ENCODE measurements at places on chromosomes 7 and 10. TPM values are rescaled to one million over a fixed set of nuclear protein-coding genes. Genes with fewer than 3 reads are reported as not detected.

The LAMTOR4 gene
- 78.1 TPM for total RNA-seq

The RET gene
- 0.58 TPM for total RNA-seq

The ADCK2 gene
- 26.8 TPM for total RNA-seq

The ORAI2 gene
- total RNA-seq: 74.2 TPM

The TFR2 gene
- 0.77 TPM for total RNA-seq

The AGAP6 gene
- 2.5 TPM for total RNA-seq

The HTR5A gene
- not detected for total RNA-seq

The LLCFC1 gene
- not detected for total RNA-seq

The DNAH11 gene
- 4.0 TPM for total RNA-seq

The NPFFR1 gene
- total RNA-seq: not detected

The CELF2 gene
- total RNA-seq: 6.7 TPM

The SMO gene
- 4.8 TPM for total RNA-seq

The PON1 gene
- total RNA-seq: not detected

The RTKN2 gene
- 1.1 TPM for total RNA-seq

The UBN2 gene
- 2.7 TPM for total RNA-seq

The MMD2 gene
- total RNA-seq: not detected

The CALHM3 gene
- total RNA-seq: not detected

The ETV1 gene
- 14.1 TPM for total RNA-seq

The SHTN1 gene
- total RNA-seq: 1.2 TPM

The GALNT17 gene
- total RNA-seq: not detected

The STAG3 gene
- 1.1 TPM for total RNA-seq

The TRIL gene
- total RNA-seq: 0.56 TPM

The VPS26A gene
- 43.1 TPM for total RNA-seq

The C10orf105 gene
- not detected for total RNA-seq

The TMEM196 gene
- total RNA-seq: not detected

The TMEM178B gene
- total RNA-seq: 2.3 TPM

The GIMAP6 gene
- 0.56 TPM for total RNA-seq

The AOAH gene
- total RNA-seq: not detected

The ADAM12 gene
- total RNA-seq: 21.3 TPM

The PTPRN2 gene
- 1.7 TPM for total RNA-seq

The ATG9B gene
- total RNA-seq: 2.0 TPM

The PILRA gene
- total RNA-seq: under 0.01 TPM

The DKK1 gene
- 174 TPM for total RNA-seq

The NUTM2B gene
- total RNA-seq: 0.28 TPM

The ANKRD1 gene
- total RNA-seq: 169 TPM

The IDI2 gene
- total RNA-seq: not detected

Measured in regular cardiac myocyte (primary cell).